ENCODE measurements at places on chromosomes 12 and 14.
A peak's percentile ranks its signal among the peaks of the same experiment; 100 is the strongest.

GRCh38 chr14:95536036-95536593, 1.3 kb downstream of the GLRX5 start:
- no peak for DNase-seq

DNA sequence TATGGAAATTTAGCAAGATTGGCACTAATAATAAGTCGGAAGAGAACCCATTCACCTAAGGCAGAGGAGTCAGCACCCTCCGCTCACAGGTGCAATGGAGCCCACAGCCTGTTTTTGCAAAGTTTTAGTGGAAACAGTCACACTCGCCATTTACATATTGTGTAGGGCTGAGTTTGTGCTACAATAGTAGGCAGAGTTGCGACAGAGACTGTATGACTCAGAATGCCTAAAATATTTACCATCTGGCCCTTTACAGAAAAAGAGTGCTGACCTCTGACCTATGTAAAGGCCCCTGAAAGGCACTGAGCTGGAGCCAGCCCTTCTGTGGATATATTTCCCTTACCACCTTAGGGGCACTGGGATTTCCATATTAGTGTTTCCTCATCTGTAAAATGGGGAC, 79.0 kb downstream of the PRIMA1 start:
- no peak for DNase-seq

GRCh38 chr14:99586761-99587459, 17.1 kb downstream of the CCDC85C start:
- DNase-seq, result no peak

GRCh38 chr12:106126441-106127337, 12.1 kb downstream of the NUAK1 start:
- no peak for DNase-seq

- peak; percentile 53 for DNase-seq
Observed at GRCh38 chr12:2372735-2373134, 319.9 kb downstream of the CACNA1C start.

- DNase-seq, result peak; percentile 52
Observed at GRCh38 chr12:49636979-49637755, 13.8 kb downstream of the PRPF40B start.

GRCh38 chr14:98803196-98803595, 468.8 kb downstream of the BCL11B start:
- no peak for DNase-seq

DNA sequence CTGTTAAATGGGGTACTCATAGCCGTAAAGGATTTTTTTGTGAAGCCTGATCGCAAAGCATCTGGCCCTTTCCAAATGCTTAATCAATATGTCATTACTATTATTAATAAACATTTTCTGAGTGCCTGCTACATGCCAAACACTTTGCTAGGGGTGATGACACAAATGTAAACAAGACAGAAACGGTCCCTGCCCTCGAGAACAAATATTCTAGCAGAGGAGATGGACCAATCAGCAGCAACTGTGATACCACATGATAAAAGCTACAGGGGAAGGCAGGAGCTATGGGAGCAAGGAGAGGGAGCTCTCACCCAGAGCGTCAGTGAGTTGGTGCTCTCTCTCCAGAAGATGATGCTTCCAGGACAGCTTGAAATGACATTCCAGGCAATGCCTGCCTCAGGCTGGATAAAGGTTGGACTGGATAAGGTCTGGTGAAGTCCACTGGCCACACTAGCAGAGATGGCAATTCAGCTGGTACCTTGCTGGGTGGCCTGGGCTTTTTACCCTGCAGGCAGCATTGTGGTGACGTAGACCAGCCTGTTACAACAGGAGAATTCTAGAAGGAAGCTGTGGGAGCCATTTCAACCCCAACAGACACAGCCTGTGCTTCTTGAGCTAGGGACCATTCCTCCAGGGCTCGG, 41.1 kb downstream of the ERH start:
- no peak for DNase-seq

GRCh38 chr14:39343614-39344013, 88.6 kb downstream of the FBXO33 start:
- no peak for DNase-seq

DNA sequence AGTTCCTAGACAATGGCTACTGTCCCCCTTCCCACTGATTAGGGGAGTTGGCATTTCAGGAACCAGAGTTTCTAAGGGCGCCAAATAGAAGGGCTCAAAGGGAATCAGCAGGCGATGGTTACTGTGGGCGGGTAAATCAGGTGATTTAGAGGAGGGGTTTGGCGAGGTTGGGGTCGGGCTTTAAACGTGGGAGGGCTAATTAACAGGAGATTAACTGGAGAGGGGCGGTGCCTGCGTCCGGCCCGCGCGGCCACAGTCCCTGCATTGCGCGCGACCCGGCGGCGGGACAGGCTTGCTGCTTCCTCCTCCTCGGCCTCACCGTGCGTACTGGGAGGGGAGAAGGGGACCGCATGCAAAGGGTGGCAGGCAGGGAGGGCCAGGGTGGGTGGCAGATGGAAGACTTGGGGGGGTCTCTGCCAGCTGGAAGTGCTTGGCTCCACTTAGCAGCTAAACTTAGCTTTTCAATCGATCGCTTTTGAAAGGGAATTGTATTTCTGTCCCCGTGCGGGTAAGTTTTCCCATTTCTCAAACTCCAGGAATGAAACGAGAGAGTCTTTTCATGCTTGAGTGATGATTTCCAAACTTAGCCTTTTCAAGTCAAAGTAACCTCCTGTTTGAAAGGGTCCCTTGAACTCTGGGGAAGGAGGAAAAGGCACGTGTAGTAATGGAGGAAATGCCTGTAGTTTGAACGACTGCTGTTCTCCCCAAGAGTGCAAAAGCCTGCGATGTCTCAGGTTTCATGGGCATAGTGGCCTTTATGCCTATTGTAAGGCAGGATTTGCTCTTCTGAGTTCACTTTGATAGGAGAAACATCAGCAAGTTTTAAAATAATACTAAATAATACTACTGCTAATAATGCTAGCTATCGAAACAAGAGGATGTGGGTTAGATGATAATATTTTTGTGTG, at the start of gene MGST1:
Gene MGST1, plus strand, starts transcription at position 255 of the 908 bp plus-strand sequence. CDS start 6,608 bp downstream, outside the sequence.
- DNase-seq, result no peak

GRCh38 chr12:58465418-58465817, 454.9 kb downstream of the LRIG3 start:
- DNase-seq, result no peak

DNA sequence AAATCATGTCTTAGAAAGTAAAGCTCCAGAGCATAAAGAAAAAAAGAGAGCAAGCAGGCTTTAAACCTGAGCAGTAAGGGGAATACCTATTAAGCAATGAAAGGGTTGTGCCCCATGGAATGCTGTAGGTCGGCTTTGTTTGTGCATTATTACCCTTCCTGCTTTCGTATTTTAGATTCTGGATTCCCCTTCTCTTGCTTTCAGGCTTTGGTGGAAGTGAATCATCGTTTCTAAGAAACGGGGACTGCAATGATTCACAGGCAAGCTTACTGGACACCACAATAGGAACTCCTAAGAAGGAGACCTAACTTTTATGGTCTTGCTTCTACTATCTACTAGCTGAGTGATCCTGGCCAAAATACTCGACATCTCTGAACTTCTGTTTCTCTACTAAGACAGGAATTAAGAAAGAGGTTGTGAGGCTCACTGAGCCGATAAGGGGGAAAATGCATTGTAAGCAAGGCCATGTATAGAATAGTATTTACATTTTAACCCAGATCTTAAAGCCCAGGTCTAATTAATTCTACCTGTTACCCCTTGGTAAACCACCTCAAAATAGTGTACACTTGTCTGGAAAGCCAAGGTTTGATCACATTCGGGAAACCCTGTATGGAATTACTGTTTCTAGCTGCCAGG, 1.2 kb upstream of the BMAL2 start:
- DNase-seq, result no peak

- DNase-seq, result no peak
Observed at GRCh38 chr12:68349220-68349621, 17.1 kb upstream of the MDM1 start.

GRCh38 chr12:42794806-42795205, 205.3 kb upstream of the PRICKLE1 start:
- no peak for DNase-seq

GRCh38 chr14:74941676-74942097, 13.7 kb downstream of the PGF start:
- DNase-seq, result no peak

GRCh38 chr12:4421590-4422031, 24.0 kb downstream of the FGF6 start:
- no peak for DNase-seq

GRCh38 chr14:72451054-72451972, 442.6 kb downstream of the DPF3 start:
- DNase-seq, result no peak

- DNase-seq, result no peak
Observed at GRCh38 chr12:3473171-3473570, 17.8 kb upstream of the PRMT8 start.

GRCh38 chr12:42362647-42363260, 36.8 kb downstream of the PPHLN1 start:
- DNase-seq, result no peak

- DNase-seq, result no peak
Observed at GRCh38 chr12:113271853-113272561, 50.7 kb downstream of the TPCN1 start.

DNA sequence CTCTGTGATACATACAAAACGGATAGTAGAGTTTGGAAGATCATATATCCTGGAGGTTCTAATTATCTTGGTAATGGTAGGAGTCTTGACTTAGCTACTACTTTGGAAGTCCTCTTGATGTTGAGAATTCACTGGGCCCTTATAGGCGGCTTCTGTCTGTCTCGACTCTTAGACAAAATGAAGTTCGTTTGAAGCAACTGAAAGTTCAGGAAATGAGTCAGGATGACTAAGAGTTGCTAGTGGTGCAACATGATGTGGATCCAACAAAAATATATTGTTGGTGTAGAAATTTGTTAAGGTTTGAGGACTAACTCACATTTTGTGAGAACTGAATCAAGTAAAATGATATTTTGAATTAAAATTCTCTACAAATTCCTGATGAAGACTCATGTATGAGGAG, 272.7 kb downstream of the AEBP2 start:
- DNase-seq, result no peak

DNA sequence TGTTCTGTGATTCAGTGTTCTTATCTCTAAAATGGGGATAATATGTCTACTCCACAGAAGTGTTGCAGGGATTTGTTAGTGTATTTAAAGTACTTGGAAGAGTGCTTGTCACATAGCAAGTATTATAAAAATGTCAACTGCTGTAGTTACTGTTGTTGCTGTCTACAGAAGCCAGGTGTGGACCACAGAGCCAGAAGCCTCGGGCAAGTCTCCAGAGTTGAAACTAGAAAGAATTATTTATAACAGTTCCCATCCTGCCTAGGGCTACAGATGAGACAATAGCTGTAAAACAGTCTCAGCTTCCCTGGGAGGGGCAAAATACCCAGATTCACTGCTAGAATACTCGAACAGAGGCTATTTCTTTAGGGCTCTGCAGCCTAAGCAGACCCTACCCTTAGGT, 55.4 kb upstream of the FUT8 start:
- no peak for DNase-seq

GRCh38 chr12:12266389-12266872, 413 bp downstream of the LRP6 start:
- no peak for DNase-seq

DNA sequence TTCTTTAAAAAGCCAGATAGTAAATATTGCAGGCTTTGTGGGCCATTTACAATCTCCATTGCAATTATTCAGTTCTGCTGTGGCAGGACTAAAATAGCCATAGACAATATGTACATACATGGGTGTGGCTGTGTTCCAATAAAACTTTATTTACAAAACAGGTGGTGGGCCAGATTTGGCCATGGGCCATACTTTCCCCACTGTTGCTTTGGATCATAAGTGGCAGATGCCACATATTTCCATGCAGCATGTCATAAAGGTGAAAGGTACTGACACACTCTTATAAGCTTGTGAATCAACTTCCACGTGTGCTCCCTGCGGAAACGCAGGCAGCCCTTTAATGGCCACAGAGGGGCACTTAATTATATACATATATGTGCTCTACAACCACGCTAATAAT, 244.4 kb upstream of the FOXN3 start:
- DNase-seq, result no peak

DNA sequence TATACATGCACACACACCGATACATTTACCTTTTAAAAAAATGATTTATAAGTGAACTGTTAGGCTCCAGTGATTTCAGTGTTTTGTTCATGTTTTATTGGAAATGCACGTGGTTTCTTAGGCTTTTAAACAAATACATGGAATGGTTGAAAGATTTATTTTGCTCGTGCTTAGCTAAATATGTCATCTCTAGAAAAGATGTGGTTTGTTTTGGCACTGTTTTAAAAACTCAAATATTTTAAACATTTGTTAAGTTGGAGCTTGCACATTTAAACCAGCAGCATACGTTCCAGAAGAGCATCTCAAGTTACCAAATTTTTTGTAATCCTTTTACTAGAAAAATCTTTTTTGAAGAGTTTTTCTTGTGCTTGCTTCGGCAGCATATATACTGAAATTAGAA, 44.5 kb downstream of the FOXA1 start:
- DNase-seq, result no peak

Data from cerebellar nuclear complex (tissue), 1 donor.